Inflammatory macrophage treated with lipopolysaccharide for 4 hours (primary cell): ENCODE measurements at places on chromosomes 13 and 19.

DNA sequence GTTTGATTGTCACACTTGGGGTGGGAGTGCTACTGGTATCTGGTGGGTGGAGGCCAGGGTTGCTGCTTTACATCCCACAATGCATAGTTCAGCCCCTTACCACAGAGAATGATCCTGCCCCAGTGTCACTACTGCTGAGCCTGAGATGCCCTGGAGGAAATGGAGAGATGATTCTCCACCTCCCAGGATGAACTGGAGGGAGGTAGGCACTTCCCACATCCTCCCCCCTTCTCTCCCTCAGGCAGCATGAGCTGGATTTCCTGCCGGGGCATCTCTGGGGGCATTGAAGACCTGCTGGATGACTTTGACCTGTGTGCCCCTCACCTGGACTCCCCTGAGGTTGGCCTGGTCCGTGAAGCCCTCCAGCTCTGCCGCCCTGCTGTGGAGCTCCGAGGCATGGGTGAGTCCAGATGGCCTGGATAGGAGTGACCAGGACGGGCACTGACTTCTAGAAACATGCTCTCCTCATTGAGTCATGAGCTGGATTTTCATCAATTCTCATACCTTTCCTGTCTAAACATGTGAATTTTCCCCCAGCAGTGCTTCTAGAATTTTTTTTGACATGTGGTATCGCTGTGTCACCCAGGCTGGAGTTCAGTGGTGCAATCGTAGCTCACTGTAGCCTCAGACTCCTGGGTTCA, 45.3 kb downstream of the NWD1 start:
- DNase-seq = no peak

DNA sequence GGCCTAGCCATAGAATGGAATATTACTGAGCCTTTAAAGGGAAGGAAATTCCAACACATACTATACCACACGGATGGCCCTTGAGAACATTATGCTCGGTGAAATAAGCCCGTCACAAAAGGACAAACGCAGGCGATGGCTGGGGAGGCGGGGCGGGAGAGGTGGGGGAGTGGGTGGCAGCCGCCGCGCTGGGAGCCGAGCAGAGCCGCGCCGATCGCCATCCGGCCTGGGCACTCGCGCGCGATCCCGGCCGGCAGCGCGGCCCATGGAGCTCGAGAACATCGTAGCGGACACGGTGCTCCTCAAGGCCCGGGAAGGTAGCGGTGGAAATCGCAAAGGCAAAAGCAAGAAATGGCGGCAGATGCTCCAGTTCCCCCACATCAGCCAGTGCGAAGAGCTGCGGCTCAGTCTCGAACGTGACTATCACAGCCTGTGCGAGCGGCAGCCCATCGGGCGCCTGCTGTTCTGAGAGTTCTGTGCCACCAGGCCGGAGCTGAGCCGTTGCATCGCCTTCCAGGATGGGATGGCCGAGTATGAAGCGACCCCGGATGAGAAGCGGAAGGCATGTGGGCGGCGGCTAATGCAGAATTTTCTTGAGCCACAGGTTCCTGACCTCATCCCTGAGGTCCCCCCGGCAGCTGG, 140.1 kb downstream of the ZDHHC20 start:
- DNase-seq = no peak

- DNase-seq = no peak
Observed at GRCh38 chr13:29956853-29957252, 106.4 kb upstream of the UBL3 start.

GRCh38 chr19:55538132-55538531, 1.2 kb upstream of the SBK2 start:
- no peak for DNase-seq

GRCh38 chr13:20442798-20443381, 82.8 kb downstream of the CRYL1 start:
- no peak for DNase-seq

GRCh38 chr19:46211201-46211881, 18.2 kb upstream of the IGFL1 start:
- no peak for DNase-seq

DNA sequence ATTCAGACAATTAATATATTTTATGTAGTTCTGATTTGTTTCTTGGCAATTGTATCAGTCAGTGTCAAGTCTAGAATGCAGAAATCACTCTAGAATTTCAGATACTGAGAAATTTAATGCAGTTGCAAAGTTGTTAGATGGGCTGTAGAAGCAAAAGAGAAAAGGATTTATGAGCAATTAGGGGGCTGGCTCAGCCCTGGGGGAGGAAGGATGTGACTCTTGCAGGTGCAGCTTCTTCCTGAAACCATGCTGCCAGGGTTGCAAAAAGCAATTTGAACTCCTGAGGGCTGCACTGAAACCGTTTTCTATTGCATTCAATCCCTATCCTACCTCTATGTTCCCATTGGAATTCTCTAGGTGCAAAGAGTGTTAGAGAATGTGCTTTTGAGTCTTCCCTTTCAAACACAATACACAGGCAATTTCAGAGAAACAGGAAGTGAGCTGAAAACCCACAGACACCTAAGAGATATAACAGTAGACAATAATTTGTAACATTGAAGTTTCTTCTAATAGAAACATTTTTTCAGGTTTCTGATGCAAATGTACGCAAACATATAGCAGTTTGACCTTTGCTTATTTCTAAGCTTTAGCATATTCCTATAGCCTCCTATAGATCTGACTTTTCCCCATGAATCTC, 814.7 kb upstream of the ATXN8OS start:
- no peak for DNase-seq

GRCh38 chr13:30443957-30444404, 21.7 kb downstream of the UBE2L5 start:
- DNase-seq = no peak

DNA sequence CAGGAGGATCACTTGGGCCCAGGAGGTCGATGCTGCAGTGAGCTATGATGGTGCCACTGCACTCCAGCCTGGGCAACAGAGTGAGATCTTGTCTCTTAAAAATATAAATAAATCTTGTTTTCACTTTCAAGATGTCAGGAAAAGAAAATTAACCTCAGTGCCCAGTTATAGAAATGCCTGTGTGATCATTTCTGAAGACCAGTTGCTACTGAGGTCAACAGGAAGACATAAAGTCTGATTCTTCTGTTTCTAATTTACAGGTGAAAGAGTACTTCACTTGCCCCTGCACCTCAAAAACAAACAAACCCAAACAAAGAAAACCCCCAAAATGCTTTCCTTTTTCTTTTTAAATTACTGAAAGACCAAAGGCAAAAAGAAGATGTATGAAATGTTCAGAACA, 174.3 kb upstream of the NBEA start:
- no peak for DNase-seq

- no peak for DNase-seq
Observed at GRCh38 chr13:97234742-97235141, 12.6 kb downstream of the MBNL2 start.

DNA sequence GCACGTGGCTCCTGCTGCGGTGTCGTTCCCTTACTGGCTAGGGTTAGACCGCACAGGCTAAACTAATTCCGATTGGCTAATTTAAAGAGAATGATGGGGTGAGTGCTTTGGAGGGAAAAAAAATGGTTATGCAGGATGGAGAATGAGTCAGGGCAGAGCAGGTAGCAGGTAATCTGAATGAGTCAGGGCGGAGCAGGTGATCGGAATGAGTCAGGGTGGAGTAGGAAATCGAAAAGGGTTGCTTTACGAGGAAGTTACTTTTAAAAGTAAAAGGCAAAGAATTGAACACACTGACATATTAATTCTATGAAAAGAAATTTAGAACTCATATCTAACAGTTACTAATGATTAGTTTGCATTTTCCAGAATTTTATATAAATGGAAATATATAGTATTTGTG, 335.5 kb downstream of the FOXO1 start:
- DNase-seq = no peak

- peak; percentile 28 for DNase-seq
Observed at GRCh38 chr13:106493533-106494220, 41.8 kb downstream of the EFNB2 start.

DNA sequence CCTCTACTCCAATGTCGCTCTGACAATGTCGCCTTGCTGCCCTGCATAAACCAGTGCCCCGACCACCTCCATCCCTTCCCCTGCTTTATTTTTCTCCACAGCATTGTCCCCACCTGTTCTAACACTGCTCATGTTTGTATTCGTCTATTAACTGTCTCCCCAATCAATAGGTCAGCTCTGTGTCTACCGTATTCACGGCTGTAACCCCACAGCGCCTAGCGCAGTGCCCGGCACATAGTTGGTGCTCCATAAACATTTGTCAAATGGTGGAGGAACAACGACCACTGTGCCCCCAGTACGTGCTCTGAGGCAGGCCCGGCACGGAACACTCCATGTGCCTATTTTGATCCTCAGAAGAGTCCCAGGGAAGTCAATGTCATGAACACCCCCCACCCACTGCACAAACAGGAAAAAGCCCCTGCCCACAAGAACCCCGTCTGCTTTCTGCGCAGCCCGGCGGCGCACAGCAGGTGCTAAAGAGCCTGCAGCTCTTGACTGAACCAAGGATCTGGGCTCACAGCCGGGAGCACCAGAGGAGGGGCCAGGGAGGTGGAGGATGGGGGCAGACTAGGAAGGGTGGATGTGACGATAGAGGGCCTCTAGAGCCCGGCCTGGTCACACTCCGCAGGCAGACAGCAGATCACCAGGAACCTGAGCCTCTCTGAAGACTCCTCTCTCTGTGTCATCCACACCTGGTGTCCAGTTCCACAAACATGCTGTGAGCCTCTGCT, 1.8 kb upstream of the CEACAM16 start:
- no peak for DNase-seq

DNA sequence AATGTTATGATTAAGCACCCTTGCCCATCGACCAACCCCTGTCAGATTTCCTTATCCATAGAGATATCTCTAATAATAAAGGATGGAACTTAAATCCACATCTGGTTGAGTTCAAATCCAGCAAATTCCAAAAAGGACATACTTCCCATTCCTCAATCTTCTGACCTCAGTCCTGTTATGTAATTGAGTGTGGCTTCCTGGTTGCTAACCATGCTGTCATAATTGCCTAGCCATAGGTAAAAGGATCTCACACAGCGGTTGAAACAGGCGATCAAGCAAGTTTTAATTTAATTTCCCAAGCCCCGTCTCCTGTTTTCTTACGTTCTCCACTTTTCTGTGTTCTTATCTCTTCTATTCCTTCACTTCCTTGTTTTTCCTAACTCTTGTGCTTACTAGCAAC, 550.3 kb downstream of the GPC6 start:
- DNase-seq = no peak

GRCh38 chr19:50568728-50569698, 778 bp upstream of the LRRC4B start:
- DNase-seq = no peak

DNA sequence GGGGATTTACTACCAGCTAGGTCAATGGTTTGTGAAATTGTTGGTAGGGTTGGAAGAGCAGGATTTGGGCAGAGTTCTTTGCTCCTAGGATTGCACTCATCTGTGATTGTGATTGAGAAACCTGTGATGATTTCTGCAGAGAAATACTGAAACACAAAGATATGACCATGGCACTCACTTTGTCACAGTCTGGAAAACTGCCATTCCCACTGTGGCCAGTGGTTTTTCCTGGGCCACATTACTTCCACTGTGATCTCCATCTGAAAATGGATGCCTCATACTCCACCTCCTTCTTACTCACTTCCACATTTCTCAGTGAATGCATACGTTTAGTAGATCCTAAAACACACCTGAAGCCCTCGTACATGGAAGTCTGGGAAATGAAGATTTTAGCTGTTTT, 593.2 kb downstream of the LMO7 start:
- DNase-seq = no peak

DNA sequence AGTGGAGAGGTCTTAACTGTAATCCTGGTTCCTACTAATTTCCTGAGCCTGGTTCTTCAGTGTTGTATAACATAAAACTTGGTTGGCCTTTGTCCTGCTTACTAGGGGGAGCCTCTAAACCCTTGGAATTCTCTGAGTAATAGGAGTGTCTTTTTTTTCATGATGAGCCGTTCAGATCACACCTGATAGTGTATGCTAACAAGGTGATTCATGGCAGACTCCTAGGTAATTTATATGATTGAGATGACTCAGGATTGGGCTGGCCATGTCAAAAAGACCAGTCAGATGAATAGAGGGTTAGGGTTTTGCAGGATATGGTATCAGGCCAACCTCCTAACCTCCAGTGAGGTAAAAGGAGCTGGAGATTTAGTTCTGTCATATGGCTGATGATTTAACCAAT, 135.8 kb upstream of the KLF12 start:
- DNase-seq = no peak

- DNase-seq = no peak
Observed at GRCh38 chr13:94112731-94113130, 366.8 kb downstream of the DCT start.

GRCh38 chr13:76271728-76272232, 614.4 kb downstream of the KCTD12 start:
- no peak for DNase-seq

GRCh38 chr13:30457306-30457891, 8.3 kb downstream of the HMGB1 start:
- no peak for DNase-seq

DNA sequence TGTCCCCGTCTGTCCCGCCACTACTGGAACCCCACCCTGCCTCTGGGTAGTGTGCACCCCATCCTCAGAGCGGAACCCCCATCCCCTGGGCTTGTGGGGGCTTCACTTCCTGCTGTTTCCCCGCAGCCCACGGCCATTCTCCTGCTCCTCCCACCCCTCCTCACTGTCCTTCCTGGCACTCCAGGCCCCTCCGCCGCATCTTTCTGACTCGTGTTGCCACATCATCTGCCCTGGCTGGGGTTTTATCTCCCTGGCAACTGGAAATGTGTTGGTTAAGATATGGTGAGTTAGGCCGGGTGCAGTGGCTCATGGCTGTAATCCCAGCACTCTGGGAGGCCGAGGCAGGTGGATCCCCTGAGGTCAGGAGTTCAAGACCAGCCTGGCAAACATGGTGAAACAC, 37.3 kb downstream of the KDM4B start:
- no peak for DNase-seq

DNA sequence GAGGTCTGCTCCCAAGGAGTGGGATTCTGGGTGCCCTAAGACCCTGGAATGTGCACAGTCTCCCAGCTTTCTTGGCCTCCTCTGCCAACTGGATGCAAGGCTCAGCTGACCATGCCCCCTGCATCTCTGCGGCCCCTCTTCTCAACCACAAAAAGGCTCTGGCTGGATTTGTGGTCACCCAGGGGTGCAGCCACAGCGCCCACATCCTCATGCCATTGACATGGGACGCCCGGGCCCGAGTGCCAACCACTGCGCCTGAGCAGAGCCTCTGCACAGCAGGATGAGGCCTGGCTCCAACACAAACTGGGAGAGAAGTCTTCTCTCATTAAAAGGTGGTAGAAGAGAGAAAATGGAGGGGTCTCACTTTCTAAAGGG, 103.5 kb downstream of the FOXO1 start:
- no peak for DNase-seq

DNA sequence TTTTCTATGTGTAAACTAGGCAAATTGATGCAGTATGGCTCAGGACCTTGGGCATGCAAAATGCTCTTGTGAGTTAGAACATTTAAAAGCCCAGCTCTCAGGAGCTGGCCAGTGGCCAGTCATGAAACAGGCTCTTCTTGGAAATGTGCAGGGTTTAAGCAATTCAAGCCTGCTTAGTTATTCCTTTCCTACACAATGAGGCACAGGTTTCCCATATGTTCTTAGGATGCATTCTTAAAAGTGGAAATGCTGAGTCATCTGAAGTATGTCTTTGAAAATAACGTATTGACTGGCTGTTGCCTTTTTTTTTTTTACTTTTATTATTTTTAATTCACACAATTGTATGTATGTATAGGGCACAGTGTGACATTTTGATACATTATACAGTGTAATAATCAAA, 300.7 kb downstream of the SLC7A1 start:
- DNase-seq = no peak
